ENCODE measurements at places on chromosomes 3 and 15. TPM values are rescaled to one million over a fixed set of nuclear protein-coding genes. Genes with fewer than 3 reads are reported as not detected.

DNA sequence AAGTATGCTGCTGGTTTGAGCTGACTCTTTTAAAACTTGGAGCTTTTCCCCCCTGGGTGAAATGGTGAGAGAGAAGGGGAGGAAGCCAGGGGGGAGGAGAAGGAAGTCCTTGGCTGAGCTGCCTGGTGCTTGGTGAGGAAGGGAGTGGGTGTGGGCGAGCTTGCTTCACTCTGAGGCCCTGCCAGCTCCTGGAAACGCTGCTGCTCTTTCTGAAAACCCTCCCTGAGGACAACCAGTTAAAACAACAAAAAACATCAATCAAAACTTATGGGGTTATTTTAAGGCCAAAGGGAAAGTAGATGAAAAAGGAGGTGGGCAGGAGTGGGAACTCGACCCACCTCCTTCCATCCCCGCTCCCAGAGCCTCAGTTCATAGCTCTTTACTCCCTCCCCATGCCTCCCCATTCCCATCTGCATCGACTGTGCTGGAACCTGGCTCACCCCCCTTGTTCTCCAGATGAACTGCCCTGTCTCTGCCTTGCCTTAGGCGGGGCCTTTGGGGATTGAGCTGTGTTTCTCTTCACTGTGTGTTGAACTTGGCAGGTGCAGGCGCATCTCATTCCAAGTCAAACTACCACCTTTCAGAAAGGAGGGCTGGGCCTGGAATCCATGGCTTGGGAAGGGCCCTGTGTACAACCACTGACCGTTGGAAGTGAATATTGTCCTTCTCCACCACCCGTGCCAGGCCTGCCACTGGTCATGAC is 166.1 kb downstream of the ZNF621 start:
- DNase-seq = no peak

DNA sequence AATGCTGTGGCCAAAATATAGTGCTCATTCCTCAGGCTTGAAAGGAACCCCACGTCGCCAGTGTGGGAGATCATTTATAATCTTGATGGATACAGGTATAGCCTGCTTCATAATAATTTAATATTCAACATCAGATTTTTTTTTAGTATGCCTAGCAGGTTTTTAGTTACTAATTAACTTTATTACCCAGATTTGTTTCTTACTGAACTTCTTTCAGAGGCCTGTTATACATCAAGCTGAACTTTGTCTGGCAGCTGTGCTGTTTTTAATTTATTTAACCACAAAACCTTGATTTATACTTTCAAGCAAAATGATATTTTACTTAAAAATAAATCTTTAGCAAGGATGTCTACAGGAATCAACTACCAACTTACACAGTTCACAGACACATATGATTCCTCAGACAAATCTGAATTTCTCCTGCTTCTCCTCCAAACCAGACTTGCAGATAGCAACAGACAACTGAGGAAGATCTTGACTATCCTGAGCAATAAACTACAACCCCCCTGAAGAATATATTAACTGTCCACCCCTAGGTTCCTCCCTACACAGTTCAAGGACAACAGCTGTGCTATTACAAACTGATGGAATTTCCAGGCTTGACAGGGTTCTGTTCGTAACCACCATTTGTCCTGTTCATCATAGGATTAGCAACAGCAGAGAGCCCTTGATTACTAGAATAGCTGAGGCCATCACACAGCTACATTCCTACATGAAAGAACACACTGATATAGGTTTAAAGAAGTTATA is 610 bp downstream of the MAP4 start:
- DNase-seq = no peak

- no peak for DNase-seq
These were observed 167.5 kb downstream of the ADAMTS9 start for GRCh38 chr3:64520334-64520733.

GRCh38 chr3:181278468-181279238 is 289.1 kb upstream of the DNAJC19 start:
- DNase-seq = no peak

The PAQR9 gene
- 1.9 TPM for total RNA-seq

The GADL1 gene
- 0.12 TPM for total RNA-seq

DNA sequence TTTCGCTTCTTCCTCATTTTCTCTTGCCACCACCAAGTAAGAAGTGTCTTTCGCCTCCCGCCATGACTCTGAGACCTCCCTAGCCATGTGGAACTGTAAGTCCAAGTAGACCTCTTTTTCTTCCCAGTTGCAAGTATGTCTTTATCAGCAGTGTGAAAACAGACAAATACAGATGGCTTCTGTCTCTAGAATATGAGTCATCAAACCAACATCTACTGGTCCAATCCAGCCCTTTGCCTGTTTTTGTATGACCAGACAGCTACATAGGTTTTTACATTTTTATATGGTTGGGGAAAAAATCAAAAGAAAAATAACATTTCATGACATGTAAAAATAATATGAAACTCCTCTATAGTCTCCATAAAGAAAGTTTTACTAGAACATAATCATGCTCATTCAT is 118.7 kb upstream of the PTPRG start:
- no peak for DNase-seq

DNA sequence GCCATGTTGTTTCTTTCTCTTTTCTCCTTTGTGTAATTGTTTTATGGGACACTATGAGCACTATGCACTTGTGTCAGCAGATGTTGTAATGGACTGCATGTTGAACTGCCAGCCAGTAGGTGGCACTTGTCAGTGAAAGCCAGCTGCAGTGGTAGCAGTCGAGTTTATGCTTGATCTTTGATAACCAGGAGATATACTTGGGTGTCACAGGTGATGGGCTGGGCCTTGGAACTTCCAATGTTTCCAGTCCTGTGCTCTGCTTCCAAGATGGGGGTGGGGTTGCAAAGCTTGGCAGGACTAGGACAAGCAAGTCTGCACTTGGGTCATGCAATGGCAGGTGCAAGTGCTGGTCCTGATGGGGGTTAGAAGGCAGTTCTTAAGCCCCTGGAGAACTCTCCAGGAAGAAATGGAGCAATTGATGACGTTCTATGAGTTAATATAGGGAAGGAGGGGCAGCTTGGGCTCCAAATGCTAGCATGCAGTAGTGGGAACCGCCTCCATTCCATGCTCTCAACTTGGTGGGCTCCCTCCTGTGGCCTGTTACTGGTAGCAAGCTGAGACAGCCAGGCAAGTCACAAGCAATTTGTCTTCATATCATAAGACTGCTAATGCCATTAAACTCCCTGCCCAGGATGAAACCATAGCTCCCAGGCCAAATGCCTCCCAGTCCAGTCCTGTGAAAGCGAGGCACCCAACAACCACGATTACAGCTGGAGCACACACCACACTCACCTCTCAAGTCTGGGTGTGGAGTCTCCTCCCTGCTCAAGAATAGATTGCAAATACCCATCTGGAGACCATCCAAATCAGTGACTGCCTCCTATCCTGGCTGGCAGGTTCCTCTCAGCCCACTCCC is 287.2 kb downstream of the CGGBP1 start:
- no peak for DNase-seq

The INAFM2 gene
- total RNA-seq = 27.5 TPM

- DNase-seq = no peak
These were observed 61.0 kb downstream of the TPRG1 start for GRCh38 chr3:189232790-189233189.

- DNase-seq = peak; percentile 38
These were observed 9.2 kb upstream of the SLC6A1 start for GRCh38 chr3:10983219-10983916.

DNA sequence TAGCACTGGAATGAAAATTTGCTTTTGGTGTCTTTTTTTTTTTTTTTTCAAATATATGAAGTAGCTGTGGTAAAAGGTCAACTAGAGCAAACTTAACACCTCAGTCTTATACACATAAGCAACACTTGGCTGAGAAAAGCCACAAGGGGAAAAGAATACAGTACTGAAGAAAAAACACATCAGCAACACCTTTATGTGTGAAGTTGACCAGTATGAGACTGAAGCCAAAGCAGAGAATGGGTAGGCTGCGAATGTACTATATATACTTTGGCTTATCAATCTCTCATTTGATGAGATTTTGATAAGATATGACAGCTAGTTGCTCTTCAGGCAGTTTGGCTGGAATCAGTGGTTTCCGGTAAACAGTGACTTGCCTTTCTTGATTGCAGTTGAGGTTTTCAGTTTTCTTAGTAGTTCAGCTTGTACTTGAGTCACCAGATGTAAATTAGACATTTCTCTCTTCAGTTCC is 22.0 kb upstream of the ZCWPW2 start:
- no peak for DNase-seq

The CLDN16 gene
- not detected for total RNA-seq

The MELTF gene
- total RNA-seq = 4.1 TPM

GRCh38 chr3:148439254-148439822 is 258.4 kb upstream of the AGTR1 start:
- DNase-seq = no peak

GRCh38 chr3:59386165-59386564 is 336.3 kb upstream of the CFAP20DC start:
- DNase-seq = no peak

DNA sequence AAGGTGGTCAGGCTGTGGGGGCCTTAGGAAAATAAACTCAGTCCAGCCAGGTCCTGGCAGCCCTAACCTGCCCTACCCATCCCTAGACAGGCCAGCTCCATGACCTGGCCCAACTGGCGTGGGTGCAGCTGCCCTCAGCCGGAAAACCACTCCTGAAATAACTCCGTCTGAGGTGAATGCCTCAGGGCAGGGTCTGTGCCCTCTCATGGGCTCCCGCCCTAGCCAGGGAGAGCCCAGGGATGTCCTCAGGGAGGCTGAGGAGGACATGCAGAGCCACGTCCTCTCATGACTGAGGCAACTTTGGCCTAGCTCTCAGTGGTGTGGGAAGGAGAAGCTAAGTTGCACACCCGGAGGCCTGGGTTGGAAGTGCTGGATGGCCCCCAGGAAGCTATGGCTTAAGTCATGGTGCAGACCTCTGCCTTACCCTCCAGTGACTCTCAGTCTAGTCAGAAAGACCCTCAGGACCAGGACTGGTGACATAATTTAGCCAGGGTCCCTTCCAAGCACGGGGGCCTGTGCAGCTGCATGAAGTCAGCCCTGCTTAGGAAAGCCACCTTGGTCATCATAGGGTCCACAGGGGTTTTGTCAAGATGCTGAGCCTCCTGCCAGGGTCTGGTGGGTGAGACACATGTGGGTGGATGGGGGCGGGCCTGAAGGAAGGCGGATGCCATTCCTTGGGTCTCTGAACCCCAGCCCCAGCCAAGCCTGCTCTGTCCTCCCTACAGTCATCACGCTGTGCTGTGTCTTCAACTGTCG is 7.4 kb downstream of the TMIE start:
- no peak for DNase-seq

DNA sequence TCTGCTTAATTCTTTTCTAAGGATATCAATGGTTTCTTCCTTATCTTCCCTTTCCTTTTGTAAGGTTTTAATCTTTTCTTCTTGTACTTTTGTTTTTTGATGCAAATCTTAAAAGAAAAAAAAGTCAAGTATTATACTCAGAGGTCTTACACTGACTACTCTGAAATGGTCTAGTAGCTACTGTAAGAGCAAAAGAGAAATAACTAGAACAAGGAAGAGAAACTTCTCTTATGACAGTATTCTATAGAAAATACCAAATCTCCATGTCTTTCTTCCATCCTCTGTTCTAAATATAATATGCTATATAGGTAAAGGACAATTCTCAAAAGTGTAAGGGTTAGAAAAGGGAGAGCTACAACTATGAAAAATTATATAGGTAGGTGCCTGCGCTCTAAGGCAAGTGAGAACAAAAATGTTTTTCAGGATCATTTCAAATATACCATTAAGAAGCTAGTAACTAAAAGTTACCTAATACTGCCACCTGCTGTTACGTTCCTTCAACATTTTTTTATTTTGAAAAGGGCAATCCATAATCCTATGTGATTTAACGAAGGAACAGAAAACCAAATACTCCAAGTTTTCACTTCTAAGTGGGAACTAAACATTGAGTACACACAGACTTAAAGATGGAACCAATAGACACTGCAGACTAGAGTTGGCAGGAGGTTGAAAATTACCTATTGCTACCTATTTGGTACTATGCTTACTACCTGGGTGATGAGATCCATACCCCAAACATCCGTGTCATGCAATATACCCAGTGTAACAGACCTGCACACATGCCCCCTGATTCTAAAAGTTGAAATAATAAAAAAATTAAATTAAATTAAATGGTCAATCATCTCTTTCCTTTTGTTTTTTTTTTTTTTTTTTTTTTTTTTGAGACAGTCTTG is 36.7 kb downstream of the CIP2A start:
- DNase-seq = no peak

GRCh38 chr15:33932734-33933133 is 35.6 kb upstream of the CHRM5 start:
- DNase-seq = no peak

The SOX14 gene
- 0.18 TPM for total RNA-seq

GRCh38 chr3:129016720-129017483 is 15.8 kb downstream of the EFCC1 start:
- no peak for DNase-seq

The PRKAR2A gene
- 49.6 TPM for total RNA-seq

The PRR20G gene
- total RNA-seq = not detected

GRCh38 chr3:184827572-184827971 is 15.6 kb downstream of the VPS8 start:
- DNase-seq = no peak

GRCh38 chr15:58967479-58967878 is 20.0 kb upstream of the RNF111 start:
- no peak for DNase-seq

- no peak for DNase-seq
These were observed 43.4 kb upstream of the GPD1L start for GRCh38 chr3:32062950-32063582.

DNA sequence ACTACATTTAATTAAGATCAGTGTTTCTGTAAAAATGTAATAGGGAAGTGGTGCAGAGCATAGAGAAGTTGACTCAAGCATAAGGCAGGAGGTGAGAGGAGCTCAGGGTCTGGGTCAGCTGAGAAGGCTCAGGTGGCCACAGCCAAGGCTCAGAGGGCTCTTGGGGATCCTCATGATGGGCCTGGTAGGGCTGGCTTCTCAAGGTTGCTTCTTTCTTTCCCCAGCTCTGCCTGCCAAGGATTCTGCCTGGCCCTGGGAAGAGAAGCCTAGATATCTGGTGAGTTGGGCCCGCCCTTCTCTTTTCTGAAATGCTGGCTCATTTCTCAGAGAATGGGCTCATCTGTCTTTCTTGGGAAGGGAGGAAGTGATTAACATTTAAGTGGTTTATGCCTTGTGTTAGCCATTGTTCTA is 6.5 kb downstream of the ZNF589 start:
- no peak for DNase-seq

GRCh38 chr3:12396471-12396870 is 87.8 kb upstream of the TSEN2 start:
- no peak for DNase-seq

The MUC4 gene
- not detected for total RNA-seq

DNA sequence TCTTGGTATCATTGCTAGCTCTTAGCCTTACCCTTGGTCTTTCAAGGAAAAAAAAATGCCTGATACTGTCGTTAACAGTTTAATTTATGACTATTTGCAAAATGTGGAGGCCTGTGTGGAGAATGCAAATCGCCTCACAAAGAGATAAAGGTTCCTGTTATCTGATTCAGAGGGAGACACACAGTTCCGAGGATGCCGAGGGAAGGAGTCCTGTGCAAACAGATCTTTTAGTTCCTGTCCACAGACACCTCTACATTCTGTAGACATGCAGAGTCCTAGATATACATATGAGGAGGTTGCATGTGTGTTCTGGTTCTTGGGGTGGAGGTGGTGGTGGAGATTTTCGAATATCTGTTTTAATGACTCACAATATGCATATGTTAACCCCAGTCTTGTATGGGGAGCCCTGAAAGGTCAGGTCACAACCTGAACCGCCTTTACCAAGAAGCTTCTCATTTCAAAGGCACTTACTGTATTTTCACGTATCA is 5.7 kb downstream of the NR2F2 start:
- DNase-seq = no peak

- no peak for DNase-seq
These were observed 47.6 kb upstream of the TSEN2 start for GRCh38 chr3:12436514-12437220.

Data from neural crest cell (in vitro differentiated cells).